ENCODE measurements at places on chromosomes 13 and 19. TPM values are rescaled to one million over a fixed set of nuclear protein-coding genes. Genes with fewer than 3 reads are reported as not detected.

DNA sequence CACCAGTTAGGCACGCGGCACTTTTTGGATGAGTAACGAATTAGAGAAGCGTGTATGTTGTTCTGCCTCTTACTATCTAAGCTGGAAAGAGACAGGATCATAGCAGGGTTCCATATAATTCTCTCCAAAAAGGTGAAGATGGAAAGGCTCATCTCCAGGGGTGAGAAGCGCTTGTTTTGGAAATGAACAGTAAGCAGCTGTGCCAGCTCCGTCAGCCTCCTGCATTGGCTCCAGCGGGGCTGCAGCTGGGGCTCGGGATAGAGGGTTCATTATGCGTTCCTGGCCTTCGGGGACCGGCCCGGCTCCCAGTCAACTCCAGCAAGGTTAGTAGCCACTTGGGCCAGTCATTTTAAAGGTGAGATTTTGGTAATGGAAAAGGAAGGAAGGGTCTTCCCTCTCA lies 155.5 kb downstream of the COL4A1 start:
- DNase-seq = no peak

DNA sequence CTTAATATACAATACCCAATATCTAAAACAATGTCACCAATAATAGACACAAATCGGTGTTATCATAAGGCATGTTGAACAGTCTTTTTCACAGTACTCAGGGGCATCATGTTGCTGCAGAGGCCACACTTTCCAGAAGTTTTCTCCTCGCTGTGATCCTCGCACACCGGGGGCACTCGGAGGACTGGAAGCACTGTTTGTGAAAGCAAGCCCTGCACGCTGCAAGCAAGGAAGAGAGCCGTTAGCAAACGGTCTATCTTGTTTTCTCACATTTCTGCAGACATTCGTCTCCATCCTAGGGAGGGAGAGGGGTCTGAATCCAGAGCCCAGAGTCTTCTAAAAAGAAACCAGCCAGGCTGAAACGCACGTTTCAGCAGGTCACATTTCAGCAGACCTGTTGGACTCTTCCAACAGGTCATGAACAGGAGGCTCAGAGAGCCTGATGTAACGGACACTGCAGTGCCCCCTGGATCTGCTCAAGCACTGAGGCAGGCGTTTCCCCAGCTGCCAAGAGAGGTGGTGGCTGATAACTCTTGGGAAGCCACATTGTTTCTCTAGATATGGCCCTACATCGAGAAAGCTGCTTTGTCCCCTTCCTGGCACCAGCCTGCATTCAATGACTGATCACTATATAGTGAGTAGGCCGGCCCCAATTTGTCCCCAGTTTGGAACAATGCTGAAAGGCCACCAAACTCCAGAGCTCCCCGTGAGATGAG lies 43.6 kb downstream of the RUBCNL start:
- no peak for DNase-seq

DNA sequence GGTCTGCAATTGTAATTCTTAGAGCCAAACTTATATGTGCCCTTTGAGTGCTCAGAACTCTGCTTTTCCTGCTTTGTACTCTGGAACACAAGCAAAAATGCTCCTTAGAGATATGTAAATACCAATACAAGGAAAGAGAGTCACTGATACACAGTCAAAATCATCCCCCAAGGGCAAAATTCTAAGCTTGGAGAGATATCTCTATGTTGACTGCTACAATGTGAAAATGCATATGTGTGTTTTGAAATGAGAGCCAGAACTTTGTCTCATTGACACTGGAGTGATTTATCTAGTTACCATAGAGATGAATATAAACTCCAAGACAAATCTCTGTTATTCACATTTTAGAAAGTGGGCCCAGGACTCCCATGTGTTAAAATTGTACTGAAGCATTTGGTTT lies 494.8 kb upstream of the SLITRK1 start:
- no peak for DNase-seq

GRCh38 chr19:54521022-54521859 lies 18.6 kb downstream of the LAIR2 start:
- peak; percentile 30 for DNase-seq

GRCh38 chr13:33509642-33510229 lies 224.2 kb upstream of the STARD13 start:
- DNase-seq = no peak

- no peak for DNase-seq
Observed at GRCh38 chr13:32259116-32259515, 56.0 kb downstream of the ZAR1L start.

DNA sequence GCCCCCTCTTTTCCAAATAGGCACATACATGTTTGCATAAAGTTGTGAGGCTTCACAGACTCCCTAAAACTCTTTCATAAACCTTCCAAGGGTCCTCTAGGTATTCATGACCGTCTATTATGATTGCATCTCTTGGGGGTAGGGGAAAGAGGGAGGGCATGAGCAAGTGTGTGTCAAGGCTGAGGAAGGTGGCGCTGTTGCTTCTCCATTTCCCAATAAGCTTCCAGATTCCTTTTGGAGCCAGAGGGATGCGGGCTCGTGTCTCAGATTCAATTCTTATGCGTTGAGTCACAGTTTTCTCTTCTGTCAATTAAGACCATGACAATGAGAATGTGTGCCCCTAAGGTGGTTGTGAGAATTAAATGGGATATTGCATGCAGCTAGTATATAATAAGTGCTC lies 51.0 kb upstream of the CYP2A7 start:
- no peak for DNase-seq

GRCh38 chr19:46381346-46381745 lies 32.0 kb downstream of the CCDC8 start:
- DNase-seq = no peak

DNA sequence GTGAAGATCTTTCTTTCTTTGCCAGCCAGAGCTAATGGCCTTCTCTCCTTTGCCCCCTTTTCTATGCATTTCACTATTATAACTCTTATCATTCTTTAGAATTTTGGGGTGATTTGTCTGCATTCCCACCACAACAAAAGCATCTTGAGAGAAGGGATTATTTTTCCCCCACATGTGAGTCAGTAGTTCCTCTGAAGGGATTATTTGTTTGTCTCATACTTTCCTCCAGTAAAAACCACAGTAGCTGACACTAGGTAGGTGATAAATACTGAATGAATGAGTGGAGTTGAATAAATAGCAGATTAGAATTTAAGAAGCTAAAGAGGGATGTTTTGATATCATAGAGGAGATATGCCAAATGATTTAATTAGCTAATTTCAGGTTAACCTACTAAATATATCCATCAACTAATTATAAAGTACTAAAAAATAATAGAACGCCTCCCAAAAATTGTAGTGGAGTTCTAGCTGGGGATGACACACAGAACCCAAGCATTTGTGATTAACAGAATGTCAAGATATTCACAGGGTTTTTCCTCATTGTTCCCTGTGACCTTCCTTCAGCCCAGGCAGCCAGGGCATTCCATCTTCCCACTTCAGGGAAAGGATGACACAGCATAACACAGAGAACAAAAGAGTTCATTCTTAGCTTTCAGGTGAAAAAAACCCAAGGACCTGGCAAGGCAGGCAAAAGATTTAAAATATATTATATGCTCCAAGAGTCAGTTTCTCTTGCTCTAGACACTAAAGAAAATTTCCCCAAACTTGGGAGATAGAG lies 3.5 kb upstream of the TBC1D4 start:
- DNase-seq = no peak

DNA sequence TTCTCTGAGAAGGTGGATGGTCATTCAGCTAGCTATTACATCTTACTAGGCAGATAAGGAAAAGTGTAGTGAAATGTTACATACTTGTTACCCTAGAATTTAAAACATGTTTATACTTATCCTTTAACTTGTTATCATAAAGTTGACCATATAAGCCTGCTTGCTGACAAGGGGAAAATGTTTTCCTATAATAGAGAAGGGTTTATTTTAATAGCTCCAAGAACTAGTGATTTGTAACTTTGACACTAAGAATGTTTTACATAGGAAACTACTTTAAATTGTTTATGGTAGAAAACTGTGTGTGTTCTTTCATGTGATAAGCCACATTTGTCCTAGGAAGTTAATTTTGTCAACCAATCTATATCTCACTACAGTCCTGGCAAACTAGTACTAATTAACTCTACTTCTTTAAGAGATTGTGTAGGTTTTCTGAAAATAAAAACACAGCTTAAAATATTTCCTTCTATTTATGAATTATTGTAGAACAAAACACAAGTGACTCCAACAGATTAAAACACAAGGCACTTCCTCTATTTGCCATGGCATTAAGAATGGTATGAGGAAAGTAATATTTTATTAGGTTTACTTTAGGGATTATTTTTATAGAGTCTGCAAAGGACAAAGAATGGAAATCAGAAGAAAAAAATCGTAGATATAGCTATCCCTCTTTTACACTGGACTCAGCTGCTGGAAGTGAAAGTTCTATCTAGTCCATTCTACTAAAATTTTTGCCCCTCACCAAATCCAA lies 233.3 kb upstream of the NBEA start:
- DNase-seq = no peak

The CYP2S1 gene
- total RNA-seq = 0.68 TPM

The ERICH4 gene
- not detected for total RNA-seq

The COMP gene
- not detected for total RNA-seq

The ETV2 gene
- 0.65 TPM for total RNA-seq

The CD177 gene
- total RNA-seq = not detected
